Spinal cord (tissue), 10 donors: ENCODE measurements at places on chromosomes 6 and 20.

- H3K27me3 ChIP-seq: no peaks in the 10 kb centered on the region
- peaks cover 27% of the 10 kb centered on the region for H3K4me1 ChIP-seq
- DNase-seq: no peak
Observed at GRCh38 chr6:107607116-107607515, 117.2 kb downstream of the SOBP start.

- no peaks in the 10 kb centered on the region for H3K27me3 ChIP-seq
- no peak overlapping the region for H3K4me3 ChIP-seq
- no peaks in the 10 kb centered on the region for H3K36me3 ChIP-seq
- no peaks in the 10 kb centered on the region for H3K4me1 ChIP-seq
Observed at GRCh38 chr6:155333414-155333813, 19.1 kb upstream of the TFB1M start.

DNA sequence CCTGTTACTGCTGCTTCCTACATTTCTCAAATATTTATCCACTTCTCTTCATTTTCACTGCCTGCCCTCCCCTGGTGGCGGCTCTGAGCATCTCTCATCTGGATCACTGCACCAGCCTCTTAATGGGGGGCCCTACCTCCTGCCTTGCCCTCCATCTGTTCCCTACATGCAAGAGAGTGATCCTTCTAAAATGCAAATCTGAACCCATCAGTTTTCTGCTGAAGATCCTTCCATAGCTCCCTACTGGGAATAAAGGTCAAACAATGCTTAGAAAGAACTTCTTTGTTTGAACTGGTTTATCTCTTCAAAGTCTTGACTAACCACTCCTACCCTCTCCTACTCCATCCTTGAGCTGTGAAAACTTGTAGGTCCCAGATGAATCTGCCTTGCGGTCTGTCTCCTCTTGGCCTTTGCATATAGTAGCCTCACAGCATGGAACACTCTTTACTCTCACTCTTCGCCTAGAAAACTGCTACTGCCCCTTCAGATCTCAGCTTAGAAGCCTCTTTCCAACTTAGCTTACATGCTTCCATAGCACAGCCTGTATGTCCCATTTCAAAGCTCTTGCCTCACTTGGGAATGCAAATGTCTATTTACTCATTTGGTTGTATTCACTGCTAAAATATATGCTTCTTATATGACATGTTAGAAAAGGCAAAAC, 119.3 kb downstream of the QRSL1 start:
- H3K27me3 ChIP-seq: no peaks in the 10 kb centered on the region
- no peak for DNase-seq
- H3K4me1 ChIP-seq: peaks cover 6% of the 10 kb centered on the region
- H3K4me3 ChIP-seq: no peak overlapping the region
- H3K27ac ChIP-seq: no peak overlapping the region

DNA sequence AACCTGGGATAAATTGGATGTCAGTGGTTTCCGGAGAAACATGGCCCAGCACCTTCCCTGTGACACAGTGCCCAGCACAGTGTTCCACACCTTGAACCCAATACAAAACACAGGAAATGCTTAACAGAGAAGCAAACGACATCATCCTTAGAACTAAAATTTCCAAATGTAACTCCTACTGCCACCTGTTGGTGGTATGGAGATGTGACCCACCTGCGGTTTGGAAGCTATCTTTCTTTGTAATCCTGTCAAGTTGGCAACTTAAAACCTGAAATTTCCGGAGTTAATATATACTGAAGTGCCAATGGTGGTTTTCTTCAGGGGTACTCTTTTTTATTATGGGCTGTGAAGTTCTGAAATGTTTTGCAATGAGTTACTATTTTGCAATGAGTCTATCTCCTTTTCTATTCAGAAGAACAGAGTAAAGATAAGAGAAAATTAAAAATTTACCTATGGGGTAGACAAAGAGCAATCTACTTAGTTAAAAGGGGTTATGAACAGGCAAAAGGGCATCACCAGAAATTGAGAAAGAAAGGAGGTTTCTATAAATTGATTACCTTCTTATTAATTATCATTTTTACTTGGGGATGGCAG, 658.8 kb downstream of the PTPRT start:
- peaks cover 13% of the 10 kb centered on the region for H3K4me1 ChIP-seq
- H3K27ac ChIP-seq: no peak overlapping the region
- no peaks in the 10 kb centered on the region for H3K36me3 ChIP-seq
- H3K4me3 ChIP-seq: no peak overlapping the region

GRCh38 chr20:63652192-63652980, 838 bp downstream of the STMN3 start:
- DNase-seq: no peak
- peaks cover 25% of the 10 kb centered on the region for H3K36me3 ChIP-seq
- H3K4me1 ChIP-seq: peaks cover 43% of the 10 kb centered on the region
- no peaks in the 10 kb centered on the region for H3K27me3 ChIP-seq

DNA sequence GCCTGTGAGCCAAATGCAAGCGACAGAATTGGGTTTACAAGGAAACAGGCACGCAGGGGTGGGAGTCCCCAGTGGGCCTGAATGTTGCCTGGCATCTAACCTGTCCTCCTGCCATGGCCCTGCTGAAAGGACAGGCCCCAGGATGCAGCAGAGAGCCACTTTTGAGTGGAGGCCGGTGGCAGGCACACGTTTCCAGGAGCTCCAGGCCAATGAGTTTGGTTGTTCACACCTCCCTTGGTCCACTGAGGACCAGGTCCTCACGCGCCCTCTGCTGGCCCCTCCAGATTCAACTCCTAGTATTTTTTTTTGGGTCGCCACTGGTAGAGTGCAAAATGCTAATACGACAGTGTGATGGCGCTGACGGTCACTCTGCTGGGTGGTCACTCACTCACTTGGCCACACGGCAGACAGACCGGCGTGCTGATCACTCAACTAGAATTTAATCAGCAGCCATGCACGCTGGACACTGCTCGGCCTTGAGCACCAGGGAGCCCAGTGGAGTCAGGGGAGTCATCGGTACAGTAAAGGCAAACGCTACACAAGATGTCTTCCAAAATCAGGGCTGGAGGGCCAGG, 81.7 kb upstream of the NFATC2 start:
- peaks cover 54% of the 10 kb centered on the region for H3K36me3 ChIP-seq
- H3K27ac ChIP-seq: no peak overlapping the region
- no peaks in the 10 kb centered on the region for H3K27me3 ChIP-seq
- no peak overlapping the region for H3K4me3 ChIP-seq
- H3K4me1 ChIP-seq: no peaks in the 10 kb centered on the region
- peak; percentile 38 for DNase-seq
